ENCODE measurements at places on chromosomes 16 and 17. TPM values are rescaled to one million over a fixed set of nuclear protein-coding genes. Genes with fewer than 3 reads are reported as not detected.

The CMTM4 gene
- 13.2 TPM for total RNA-seq

The KRTAP1-5 gene
- not detected for total RNA-seq

The OGFOD3 gene
- 22.7 TPM for total RNA-seq

The KRTAP16-1 gene
- not detected for total RNA-seq

The FBXO39 gene
- not detected for total RNA-seq

The ENPP7 gene
- total RNA-seq = not detected

The GGNBP2 gene
- 95.9 TPM for total RNA-seq

The MARCHF10 gene
- total RNA-seq = not detected

The BEAN1 gene
- total RNA-seq = not detected

All from subcutaneous adipose tissue (tissue), 4 donors.